Activated T-helper 17 cell treated with anti-CD3 and anti-CD28 coated beads, Interleukin-2, amount 50 U/mL, for 72 hours (primary cell): ENCODE measurements at places on chromosomes 2 and 18.
A peak's percentile ranks its signal among the peaks of the same experiment; 100 is the strongest.

- no peak for ATAC-seq
Measured at GRCh38 chr2:167331636-167332232, 443.5 kb downstream of the XIRP2 start.

DNA sequence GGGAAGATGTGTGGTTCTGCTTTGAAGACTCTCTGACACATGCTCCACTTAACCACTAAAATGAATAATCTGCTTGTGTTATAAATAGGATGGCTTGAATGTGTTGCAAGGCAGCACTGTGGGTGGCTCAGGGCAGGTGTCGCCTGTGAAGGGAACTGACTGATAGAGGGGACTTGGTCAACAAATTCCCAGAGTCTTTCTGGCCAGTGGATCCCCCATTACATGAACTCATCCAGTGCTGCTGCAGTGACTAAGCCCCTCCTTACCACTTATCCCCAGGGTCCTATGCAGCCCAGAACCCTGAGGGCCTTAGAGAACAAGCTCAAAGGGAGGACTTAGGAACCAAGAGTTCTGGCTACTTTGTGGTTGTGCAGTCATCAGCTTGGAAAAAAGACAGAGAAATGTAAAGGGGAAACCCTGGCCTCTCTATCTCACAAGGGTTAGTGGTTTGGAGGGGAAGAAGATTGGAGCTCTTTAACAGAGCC, 226.2 kb upstream of the TNP1 start:
- peak; percentile 69 for ATAC-seq

DNA sequence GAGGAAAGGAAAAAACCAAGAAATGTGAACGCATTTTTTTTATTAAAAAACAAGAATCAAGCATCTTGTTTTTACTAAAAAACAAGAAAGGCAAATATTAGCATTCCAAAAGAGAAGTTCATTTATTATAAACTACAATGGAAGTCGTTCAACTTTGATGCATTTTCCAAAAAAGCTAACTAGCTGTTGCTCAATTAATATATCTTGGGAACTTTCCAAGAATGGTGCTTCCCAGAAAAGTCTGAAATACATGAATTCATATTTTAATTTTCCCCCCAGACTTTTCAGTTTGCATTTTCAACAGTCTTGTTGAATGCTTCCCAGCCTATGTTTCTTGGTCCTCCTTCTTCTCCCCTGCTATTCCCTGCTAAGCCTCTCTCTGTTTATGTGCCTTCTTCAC, 7.5 kb upstream of the RND3 start:
- no peak for ATAC-seq

GRCh38 chr2:30915486-30915885, 108.2 kb upstream of the CAPN13 start:
- no peak for ATAC-seq

DNA sequence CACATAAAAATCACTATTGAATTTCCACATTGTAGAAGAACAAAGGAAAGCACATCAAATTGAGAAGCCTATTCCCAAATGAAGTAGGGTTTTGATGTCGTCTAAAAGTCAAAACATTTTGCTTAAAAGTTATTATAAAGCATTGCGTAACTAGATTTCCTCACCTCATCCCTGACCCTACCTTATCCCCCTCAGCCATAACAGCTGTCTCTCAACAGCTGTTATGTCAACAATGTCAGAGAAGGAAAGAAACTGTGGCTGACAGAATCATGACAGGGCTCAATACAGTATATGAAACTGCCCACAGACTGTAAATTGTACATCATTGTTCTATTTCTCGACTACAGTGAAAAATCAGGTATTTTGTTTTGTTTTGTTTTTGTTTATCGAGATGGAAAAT, 63.0 kb upstream of the ACVR1C start:
- no peak for ATAC-seq

DNA sequence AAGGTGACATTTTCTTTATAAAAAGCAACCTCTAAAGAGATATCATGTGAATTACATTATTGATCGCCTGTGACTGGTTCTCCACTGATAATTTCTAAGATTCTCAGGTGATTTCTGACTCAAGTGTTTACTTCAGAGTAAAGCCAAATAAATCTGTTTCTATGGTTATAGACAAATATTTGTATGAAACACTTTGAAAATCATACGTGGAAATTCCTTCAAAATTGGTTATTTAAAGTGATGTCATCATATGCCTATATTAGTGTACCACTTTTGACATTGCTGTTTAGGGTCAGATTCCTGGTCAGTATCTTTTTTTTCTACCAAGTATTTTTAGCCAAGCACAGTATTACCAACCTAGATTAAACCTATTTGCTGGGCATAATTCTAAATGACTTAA, 881.3 kb upstream of the FAM98A start:
- ATAC-seq = no peak

- no peak for ATAC-seq
Measured at GRCh38 chr2:21281791-21282514, 158.2 kb downstream of the TDRD15 start.
